ENCODE measurements at places on chromosomes 3 and 15.

GRCh38 chr3:184748219-184749135 is 36.6 kb upstream of the MAGEF1 start:
- no peak for DNase-seq

DNA sequence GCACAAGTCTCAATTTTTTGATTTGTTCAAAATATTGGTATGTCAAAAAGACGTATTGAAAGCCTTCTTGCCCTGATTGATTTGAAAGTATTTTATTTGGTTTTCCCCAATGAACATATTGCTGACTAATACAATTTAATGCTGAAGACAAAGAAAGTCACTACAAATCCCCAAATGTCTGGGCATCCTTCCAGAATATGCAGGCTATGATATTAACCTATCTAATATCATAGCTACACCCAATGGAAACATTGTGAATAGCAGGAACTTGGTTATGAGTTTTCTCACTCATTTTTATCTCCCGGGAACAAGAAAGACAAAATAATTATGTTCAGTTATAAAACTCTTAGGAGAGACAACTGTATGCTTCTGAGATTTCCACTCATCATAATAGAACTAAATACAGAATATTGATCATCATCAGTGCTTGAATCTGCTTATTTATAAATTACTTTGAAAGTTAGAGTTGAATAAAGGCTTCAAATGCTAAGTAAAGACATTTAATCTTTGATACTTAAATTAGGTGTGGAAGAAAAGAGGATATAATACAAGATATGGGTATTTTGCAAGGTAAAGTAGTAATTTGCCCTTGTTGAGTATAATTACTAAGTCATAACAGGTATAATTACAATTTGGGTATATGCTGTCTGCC is 483.9 kb downstream of the RBMS3 start:
- DNase-seq, result no peak

DNA sequence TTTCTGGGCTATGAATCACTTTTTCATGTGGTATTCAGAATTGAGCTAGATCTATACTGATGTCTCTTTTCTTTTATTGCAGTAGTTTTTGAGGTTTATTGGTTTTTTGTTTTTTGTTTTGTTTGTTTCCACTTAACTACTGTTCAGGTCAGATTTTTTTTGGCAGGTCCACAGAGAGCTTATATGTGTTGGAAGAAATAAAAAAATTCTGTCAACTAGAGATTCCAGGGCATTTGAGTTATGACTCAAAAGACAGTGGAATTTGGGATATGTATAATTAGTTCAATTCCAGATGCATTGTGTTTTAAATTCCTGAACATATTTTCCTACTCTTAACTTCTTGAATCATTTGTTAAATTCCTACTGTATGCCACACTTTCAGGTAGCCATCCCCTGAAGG is 727.2 kb downstream of the SI start:
- DNase-seq, result no peak

DNA sequence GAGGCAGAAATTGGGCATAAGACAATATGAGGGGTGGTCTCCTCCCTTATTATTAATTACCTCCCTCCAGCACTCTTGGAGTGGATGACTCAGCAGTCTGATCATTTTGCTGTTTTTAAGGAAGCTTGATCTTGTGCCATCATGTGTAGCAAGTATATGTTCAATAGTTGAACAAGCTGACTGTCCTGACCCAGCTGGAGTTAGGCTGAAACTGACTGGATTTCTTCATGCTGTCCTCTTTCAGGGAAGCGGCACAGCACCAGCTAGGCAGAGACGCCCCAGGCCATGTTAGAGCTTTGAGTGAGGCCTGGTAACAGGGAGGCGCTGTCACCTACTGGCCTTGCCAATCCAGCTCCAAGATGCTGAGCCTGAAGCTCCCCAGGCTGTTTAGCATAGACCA is 54.4 kb upstream of the KIF23 start:
- DNase-seq, result no peak

DNA sequence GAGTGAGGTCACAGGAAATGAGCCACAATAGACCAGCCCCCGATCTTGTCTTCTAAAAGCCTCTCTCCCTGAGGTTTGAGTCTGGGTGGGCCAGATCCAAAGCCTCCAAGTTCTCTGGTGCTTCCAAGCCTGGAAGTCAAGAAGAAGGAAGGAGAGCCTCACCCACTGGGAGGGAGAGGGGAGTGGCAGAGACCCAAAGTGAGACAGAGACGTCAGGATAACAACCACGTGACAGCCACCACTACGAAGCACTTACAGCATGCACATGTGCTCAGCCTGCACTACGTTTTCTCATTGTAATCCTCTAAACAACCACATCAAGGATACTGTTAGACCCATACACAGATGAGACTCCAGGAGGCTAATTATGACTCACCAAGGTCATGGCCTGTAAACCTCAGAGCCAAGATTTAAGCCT is 197.3 kb upstream of the LINGO1 start:
- DNase-seq, result no peak

- DNase-seq, result no peak
Measured at GRCh38 chr3:72692990-72693389, 155.3 kb downstream of the SHQ1 start.

DNA sequence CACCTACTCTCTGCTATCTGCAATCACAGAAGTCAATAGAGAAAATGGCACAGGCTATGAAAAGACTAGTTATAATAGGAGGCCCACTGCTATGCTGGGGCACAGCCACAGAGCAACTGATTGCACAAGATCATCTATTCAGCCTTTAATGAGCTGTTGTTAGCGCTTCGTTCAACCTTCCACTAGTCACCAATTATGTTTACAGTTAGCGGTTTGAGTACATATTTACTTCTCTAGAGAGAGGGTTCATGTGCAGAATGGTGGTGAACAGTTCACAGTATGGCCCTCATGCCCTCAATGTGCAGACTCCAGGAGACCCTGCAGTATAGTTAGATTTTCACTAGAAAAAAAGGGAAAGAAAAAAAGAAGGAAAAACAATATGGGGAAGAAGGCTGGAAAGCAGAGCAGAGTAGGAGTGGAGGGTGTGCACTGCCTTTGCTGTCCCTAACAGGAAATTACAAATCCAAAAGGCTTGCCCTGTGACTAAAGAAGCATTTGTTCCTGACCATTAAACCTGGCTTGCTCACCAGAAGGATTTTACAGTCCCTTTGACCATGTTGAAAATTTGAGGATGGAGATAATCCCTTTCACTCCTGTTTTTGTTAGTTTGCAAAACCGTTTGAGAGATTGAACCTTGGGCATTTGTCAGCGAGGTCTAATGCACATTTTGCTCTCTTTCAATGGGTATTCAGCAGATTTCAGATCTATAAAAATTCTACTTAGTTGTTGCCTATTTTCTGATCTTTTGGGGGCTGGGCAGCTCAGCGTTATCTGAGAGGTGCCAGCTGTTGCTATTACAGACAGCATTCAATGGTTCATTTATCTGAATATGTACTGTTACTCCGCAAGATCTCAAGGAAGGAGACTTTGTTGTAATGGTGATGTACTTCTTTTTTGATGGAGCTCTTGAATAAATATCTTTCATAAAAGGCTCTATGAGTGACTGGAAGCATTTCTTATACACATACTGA is 296.1 kb downstream of the LSAMP start:
- DNase-seq, result no peak

DNA sequence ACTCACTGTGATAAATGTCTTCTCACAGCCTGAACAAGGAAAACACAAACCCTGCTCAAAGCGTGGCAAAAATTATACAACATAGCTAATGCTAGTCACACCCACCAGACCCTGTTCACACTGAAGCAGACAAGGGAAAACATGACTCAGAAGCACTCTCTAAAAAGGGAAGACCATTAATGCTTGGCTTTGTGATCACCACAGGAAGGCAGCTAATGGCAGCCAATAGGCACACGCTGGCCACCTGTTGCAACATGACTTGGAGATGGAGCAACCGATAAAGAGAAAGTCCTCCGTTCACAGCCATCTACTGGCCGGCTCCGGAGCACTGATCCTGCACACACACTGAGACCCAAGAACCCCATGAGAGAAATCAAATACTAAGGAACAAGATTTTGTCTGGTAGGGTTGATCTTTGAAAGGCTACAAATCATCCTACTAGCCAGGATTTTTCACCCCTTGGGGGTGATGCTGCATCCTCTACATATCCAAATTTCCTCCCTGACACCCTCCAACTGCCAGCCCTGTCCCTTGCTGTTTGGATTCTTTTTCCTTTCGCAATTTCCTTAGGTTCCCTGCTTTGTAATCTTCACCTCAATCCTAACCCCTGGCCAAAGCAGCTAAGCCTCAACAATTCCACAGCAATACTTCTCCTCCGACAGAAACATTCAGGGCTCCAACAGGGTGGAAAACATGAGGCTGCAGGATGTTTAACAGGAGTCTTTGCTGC is 3.2 kb downstream of the ZXDC start:
- no peak for DNase-seq

GRCh38 chr15:26069231-26069641 is 206.1 kb upstream of the ATP10A start:
- DNase-seq, result no peak

GRCh38 chr3:46830801-46831200 is 32.4 kb downstream of the MYL3 start:
- no peak for DNase-seq

DNA sequence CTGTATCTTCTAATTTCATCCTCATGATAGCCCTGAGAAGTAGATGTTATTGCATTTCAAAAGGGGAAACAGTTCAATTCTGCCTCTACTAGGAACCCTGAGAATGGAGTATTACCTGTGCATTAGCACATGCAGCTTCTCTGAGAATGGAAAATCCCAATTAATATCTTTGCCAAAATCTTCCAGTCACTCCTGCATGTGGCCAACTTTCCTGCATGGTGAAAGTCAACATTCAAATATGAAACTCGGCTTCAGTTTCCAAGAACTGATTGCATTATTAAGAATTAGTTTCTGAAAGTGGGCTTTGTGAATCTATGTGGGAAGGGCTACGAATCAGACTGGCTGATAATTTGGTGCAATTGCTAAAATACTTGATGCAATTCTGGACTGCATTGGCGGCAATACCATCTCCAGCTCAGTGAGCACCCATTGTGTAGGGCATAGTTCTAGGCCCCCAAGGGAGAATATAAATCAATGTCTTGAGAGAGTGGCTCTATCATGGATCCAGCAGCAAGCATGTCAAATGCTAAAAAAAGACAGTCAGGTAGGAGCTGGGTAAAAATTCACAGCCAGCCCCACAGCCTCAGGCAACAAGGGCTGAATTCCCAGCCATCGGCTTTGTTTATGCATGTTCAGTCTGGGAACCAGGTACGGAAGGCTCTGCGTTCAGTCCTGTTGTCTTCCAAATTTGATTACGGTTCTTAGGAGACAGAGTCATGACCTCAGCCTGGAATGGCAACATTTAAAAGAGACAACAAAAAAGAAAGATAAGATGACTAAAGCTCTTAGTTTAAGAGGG is 18.8 kb upstream of the BCL6 start:
- no peak for DNase-seq

DNA sequence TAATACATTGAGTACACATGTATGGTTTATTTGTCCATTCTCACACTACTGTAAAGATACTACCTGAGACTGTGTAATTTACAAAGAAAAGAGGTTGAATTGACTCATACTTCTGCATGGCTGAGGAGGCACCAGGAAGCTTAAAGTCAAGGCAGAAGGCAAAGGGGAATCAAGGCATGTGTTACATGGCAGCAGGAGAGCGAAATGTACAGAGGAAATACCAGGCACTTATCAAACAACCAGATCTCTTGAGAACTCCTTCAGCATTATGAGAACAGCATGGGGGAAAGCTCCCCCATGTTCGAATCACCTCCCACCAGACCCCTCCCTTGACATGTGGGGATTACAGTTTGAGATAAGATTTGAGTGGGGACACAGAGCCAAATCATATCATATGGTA is 666.3 kb downstream of the ZBBX start:
- DNase-seq, result no peak

GRCh38 chr3:141740349-141740748 is 2.3 kb downstream of the RNF7 start:
- DNase-seq, result no peak

- no peak for DNase-seq
Measured at GRCh38 chr3:75176937-75177336, 487.2 kb upstream of the FRG2C start.

GRCh38 chr3:101340591-101340990 is 20.2 kb upstream of the IMPG2 start:
- DNase-seq, result no peak

DNA sequence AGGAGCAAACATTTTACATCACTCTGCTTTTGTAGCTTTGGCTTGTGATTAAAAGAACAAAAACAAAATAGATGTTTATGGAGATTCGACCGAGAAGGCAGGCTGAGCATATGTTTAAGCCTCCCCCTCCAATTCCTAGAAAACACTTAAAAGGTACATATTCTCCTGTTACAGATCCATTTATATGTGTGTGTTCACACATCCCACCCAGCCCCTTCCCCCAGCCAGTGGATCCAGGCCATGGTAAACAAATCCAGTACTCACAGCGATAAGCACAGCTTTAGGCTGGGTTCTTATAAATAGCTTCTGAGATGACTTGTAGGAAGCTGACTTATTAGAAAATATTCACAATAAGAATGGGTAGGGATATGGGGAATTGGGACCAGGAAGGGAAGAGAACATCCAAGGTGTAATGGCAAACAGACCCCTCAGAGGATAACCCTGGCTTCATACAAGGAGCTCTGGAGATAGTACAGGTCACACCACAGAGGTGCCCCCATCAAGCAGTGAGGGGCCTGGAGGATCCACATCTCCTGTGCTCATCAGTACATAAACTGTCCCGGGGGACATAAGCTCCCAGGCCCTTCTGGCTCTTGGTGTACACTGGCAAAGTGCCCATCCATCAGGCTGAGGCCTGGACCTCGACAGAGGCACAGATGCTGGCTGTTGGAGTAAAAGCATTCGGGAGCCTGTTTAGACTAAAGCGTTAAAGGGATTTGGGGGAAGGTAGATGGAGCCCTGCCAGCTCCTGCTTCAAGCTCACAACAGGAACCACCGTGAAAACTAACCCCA is 70.0 kb upstream of the UBE2E1 start:
- DNase-seq, result no peak

- peak; percentile 59 for DNase-seq
Measured at GRCh38 chr3:159829539-159830227, 159.0 kb upstream of the IL12A start.

- DNase-seq, result no peak
Measured at GRCh38 chr3:15952543-15953175, 154.9 kb upstream of the ANKRD28 start.

DNA sequence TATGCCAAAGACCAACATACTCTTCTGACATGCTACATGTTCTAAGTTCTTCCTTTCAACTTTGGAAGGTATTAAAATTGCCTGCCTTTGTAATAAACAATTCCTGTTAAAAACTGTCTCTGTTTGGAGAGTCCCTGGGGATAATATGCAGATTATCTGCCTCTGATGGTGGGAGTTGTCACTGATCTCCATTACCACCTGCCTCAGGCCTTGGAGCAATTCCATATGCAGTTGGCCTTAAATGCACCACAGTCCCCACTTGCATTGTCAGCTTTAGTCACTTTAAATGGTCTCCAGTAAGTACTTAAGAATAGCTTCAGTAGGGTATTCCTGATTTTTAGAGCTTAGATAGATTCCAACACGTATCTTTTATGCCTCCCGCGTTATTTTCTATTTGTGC is 121.1 kb upstream of the GOLIM4 start:
- no peak for DNase-seq

GRCh38 chr3:15332405-15333098 is at the start of gene SH3BP5:
SH3BP5 (minus strand) TSS chr3:15332586; CDS start chr3:15332408, 178 bp downstream.
- DNase-seq, result no peak

Measured in NCI-H1417 treated with DMSO at 0.1 percent for 48 hours (cell line).